ENCODE measurements at places on chromosomes 5 and 9.

DNA sequence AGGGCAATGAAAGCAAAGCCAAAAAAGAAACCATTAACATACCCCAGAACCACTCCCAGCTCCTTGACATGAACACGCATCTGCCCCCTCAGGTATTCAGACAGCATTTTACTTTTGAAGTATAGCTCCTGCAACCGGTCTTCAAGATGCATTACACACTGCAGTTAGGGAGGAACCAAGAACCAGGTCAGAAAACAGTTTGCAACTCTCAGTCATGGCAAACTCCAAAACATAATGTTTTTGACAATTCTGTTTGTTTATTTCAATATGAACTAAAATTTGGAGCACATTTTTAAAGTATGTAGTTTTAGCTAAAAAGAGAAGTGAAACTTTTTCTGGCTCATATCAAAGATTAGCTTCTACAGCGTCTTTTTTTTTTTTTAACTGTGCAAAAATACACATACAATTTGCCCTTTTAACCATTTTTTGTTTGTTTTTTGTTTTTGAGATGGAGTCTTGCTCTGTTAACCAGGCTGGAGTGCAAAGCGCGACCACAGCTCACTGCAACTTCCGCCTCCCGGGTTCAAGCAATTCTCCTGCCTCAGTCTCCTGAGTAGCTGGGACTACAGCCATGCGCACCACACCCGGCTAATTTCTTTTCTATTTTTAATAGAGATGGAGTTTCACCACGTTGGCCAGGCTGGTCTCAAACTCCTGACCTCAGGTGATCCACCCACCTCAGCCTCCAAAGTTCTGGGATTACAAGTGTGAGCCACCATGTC, 12.2 kb upstream of the RAPGEF6 start:
- ATAC-seq, result no peak

DNA sequence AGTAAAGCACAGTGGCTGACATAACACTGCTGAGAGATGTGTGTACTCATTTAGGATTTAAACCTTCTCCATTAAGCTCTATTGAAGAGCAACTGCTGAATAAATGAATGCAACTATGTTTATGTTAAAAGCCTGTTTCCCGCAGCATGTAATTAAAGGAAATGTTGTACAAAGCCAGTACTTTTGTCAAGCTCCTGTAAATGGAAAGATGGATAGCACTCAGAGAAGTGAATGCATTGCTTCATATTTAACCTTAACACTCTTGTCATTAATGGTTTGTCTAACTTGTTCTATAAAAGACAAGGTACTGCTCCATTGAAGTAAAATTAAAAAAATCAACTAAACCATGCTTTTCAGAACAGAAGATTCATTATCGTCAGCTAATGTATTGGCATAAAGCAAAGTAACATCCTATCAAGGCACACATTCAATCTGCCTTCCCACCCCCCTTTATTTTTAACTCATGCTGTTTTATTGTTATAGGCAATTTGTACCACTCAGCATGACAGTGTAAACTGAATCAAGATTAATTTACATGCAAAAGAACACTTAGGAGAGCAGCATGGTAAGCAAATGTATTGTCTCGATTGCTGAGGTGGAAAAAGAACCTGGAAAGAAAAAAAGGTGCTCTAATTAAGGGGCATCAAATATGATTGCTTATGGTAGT, 240.9 kb upstream of the TBCA start:
- no peak for ATAC-seq

- ATAC-seq, result no peak
These were observed 208.7 kb downstream of the GADD45G start for GRCh38 chr9:89813482-89813881.

DNA sequence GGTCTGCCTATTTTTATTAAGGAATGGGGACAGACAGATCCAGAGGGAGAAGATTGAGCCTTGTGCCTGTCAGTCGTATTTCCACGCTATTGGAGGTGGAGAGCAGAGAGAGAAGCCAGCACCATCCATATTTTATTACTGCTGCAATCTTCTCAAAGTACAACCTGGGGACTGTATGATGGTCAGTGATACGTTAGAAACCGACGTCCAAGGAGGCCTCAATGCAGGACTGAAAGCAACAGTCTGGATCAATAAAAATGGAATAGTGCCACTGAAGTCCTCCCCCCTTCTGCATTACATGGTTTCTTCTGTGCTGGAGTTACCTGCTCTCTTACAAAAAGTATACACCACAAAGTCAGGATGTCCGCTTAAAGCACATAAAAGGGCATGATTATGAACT, 21.9 kb upstream of the DTWD2 start:
- ATAC-seq, result no peak

- ATAC-seq, result no peak
These were observed 57.4 kb upstream of the ANGPTL2 start for GRCh38 chr9:127179633-127180441.

- no peak for ATAC-seq
These were observed 2.5 kb downstream of the LPAR1 start for GRCh38 chr9:111035543-111036428.

Measured in gastroesophageal sphincter (tissue), 4 donors.